ENCODE measurements at places on chromosomes 11 and 22. TPM values are rescaled to one million over a fixed set of nuclear protein-coding genes. Genes with fewer than 3 reads are reported as not detected.

Gene ABTB2
- 2.1 TPM for total RNA-seq

Gene SLC22A25
- total RNA-seq, result not detected

Gene GGT5
- not detected for total RNA-seq

Gene TBX10
- total RNA-seq, result 0.26 TPM

Gene CARNS1
- 0.19 TPM for total RNA-seq

Gene MUC5B
- total RNA-seq, result 1.5 TPM

Gene GSTT2B
- 0.21 TPM for total RNA-seq

Gene SLC5A12
- not detected for total RNA-seq

- DNase-seq, result no peak
Observed at GRCh38 chr11:124954590-124954955, 571 bp downstream of the CCDC15 start.

DNA sequence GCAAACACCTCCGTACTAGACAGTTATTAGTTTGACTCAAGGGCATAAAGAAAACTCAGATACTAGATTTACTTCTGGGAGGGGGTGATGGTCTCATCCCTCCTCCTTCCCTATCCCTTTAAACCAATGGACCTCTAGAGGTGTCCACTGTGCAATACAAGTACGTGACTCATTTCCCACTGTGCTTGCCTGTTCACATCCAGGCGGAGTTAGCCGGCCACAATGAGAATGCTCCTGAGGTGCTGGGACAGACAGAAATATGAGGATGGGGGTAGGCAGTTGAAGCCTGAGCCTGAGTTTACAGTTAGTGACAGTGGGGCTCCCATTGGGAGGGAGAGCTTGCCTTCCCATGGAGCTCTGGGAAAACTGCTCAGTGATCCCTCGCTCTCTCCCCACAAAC is 8.4 kb upstream of the PMM1 start:
- DNase-seq, result no peak

DNA sequence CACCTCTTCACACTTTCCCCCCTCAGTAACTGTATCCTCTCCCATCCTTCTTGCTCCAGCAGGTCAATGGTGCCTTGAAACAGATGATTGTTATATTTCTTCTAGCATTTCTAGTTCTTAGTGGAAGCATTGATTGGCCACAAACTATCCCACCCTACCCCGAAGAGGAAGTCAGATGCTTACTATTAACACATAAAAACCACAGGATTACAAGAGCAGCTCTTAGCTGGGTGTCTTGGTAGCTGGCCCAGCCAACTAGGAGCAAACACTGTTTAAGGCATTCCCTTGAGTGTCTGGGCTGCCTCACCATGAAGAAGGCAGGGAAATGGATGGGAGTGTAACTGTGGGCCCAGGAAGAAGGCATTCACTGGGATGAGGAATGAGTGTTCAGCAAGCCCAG is 176.6 kb downstream of the GRIK4 start:
- DNase-seq, result no peak

DNA sequence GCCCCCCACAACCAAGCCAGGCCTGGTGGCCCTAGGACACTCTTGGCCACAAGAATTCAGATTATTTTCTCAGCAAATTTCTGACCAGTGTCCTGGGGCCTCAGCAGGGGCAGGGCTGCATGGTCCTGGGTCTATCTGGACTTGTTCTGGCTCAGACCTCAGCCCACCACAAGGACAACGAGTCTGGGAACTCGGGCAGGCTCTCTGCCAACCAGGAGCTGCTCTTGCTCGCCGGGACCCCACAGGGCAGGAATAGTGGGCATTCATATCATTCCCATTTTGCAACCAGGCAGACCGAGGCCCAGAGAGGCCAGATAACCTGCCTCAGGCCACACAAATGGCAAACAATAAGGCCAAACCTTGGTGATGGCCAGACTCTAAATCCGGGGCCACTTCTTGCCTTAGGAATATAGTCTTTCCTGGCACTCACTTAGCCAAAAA is 75.4 kb upstream of the WNT7B start:
- no peak for DNase-seq

GRCh38 chr11:34344768-34345539 is 12.9 kb downstream of the ABTB2 start:
- DNase-seq, result no peak

DNA sequence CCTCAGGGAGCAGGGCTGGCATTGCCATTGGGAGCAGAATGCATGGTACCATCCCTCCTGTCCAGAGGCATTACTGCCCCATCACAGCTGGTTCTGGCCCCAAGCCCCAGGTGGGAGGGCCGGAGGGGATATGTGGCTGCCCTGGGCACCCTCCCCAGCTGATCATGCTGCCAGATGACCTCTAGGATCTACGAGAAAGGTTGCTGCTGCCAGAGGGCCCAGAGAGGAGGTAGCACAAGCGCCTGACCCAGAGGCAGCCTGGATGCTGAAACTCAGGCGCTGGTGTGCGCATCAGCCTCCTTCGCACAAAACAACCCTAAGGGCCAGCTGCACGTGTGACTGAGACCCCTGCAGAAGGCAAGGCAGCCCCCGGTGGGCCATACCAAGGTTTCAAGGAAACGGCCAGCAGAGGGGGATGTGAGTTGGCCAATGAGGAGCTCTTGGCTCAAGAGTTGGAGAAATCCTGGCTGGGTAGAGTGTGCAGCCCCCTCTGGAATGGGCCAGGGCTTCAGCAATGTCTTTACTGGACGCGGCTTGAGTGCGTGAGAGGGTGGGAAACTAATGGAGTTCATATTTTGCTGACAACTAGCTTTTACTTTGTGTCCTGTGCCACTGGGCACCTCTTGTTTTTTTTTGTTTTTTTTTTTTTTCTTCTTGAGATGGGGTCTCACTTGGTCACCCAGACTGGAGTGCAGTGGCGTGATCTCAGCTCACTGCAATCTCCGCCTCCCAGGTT is 88.3 kb upstream of the PARVA start:
- no peak for DNase-seq

GRCh38 chr11:65440831-65441499 is 18.4 kb downstream of the NEAT1 start:
- DNase-seq, result peak; percentile 98

DNA sequence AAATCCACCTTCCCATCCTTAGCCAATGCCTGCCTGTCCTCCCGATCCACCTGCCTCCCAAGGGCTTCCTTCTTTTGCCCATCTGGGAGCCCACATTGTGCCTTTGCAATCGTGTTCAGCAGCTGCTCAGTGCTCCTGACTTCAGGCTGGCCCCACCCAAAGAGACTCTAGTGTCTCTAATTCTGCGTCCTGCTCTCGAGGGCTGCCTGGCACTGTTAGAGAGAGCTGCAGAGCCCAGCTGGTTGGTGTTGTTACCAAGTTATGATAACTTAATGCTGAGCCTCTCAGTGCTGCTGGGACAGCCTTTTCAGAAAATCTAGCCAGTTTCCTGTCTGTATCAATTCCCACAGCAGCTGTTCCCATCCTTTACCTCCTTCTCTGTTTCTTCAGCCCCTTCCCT is 69.1 kb downstream of the MICAL2 start:
- no peak for DNase-seq

GRCh38 chr11:36012455-36012854 is 68.6 kb downstream of the LDLRAD3 start:
- no peak for DNase-seq

- no peak for DNase-seq
Observed at GRCh38 chr11:46903846-46904245, 14.5 kb downstream of the LRP4 start.

- DNase-seq, result no peak
Observed at GRCh38 chr22:49514211-49514610, 313.5 kb downstream of the BRD1 start.

GRCh38 chr11:68012843-68013610 is 2.9 kb downstream of the ALDH3B1 start:
- no peak for DNase-seq

- DNase-seq, result no peak
Observed at GRCh38 chr11:35239471-35240075, 100.6 kb downstream of the CD44 start.

- DNase-seq, result no peak
Observed at GRCh38 chr11:70755410-70756158, 357.3 kb downstream of the CTTN start.

GRCh38 chr11:87739766-87740165 is 435.5 kb downstream of the RAB38 start:
- no peak for DNase-seq

GRCh38 chr11:46296528-46297448 is 19.3 kb downstream of the CREB3L1 start:
- DNase-seq, result no peak

GRCh38 chr11:73156686-73157085 is 14.6 kb upstream of the FCHSD2 start:
- no peak for DNase-seq

DNA sequence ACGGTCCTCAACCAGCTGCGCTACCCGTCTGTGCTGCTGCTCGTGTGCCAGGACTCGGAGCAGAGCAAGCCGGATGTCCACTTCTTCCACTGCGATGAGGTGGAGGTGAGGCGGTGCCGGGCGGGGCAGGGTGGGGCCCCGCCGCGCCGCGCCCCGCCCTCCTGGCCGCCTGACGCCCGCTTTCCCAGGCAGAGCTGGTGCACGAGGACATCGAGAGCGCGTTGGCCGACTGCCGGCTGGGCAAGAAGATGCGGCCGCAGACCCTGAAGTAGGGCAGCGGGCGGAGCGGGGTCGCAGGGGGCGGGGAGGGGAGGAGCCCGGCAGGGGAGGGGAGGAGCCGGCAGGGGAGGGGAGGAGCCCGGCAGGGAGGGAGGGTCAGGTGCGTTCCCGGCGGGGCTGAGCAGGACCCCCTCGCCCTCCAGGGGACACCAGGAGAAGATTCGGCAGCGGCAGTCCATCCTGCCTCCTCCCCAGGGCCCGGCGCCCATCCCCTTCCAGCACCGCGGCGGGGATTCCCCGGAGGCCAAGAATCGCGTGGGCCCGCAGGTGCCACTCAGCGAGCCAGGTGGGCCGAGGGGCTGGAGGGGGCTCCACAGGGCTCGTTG is 14.7 kb downstream of the EPS8L2 start:
- DNase-seq, result no peak

- no peak for DNase-seq
Observed at GRCh38 chr11:72776844-72777754, 16.7 kb downstream of the STARD10 start.

DNA sequence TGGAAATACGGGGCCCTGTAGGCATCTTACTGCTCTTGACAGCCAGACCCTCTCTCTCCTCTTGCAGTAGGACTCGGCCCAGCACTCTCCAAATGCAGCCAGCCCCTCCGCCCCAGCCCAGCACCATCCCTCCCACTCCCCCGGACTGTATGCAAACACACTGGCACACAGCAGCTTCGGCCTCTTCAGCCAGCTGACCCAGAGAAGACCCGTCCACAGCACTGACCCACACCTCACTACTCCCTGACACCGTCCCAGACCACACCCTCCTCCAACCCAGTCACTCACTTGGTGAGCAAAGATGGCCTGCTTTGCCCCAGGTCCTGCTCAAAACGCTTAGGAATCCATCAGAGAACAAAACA is 164.6 kb downstream of the IGLL1 start:
- DNase-seq, result no peak

DNA sequence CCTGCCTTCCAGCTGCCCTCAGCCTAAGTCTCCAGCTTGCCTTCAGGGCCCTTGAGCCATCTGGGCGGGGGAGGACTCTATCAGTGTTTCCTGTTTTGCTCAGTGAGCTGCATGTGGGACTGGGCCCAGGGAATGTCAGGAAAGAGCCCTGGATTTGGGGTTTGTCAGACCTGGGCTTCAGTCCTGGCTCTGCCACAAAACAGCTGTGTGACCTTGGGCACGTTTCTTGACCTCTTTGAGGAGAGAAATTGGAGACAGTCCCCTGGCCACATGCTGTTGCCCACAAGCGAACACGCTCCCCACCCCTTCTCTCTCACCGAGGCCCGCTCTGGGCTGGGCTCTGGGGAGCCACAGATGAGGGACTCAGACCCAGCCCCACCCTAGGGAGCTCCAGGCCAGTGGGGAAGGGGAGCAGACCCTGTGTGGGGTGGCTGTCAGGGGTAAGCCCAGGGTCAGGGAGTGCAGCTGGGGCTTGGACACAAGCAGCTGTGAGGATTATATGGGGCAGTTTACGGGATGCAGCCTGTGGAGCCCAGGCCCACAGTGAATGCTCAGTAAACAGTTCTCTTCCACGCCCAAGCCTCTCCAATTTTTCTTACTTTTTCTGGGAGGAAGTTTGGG is 12.3 kb downstream of the MYO7A start:
- no peak for DNase-seq

GRCh38 chr11:128757886-128758612 is 64.2 kb downstream of the FLI1 start:
- DNase-seq, result peak; percentile 84

- DNase-seq, result no peak
Observed at GRCh38 chr11:67667490-67668191, 6.8 kb downstream of the ALDH3B2 start.

- no peak for DNase-seq
Observed at GRCh38 chr22:31212783-31213629, 908 bp downstream of the LIMK2 start.

GRCh38 chr22:32733923-32734514 is 67.5 kb upstream of the TIMP3 start:
- DNase-seq, result no peak

GRCh38 chr11:130308886-130309285 is 5.8 kb downstream of the ZBTB44 start:
- no peak for DNase-seq

- no peak for DNase-seq
Observed at GRCh38 chr11:57917632-57918031, 106.0 kb upstream of the OR9Q1 start.

GRCh38 chr22:45627489-45628233 is 44.0 kb upstream of the ATXN10 start:
- no peak for DNase-seq

- no peak for DNase-seq
Observed at GRCh38 chr11:19666951-19667350, 45.7 kb upstream of the NAV2 start.
